ENCODE measurements at places on chromosomes 5 and 9.

DNA sequence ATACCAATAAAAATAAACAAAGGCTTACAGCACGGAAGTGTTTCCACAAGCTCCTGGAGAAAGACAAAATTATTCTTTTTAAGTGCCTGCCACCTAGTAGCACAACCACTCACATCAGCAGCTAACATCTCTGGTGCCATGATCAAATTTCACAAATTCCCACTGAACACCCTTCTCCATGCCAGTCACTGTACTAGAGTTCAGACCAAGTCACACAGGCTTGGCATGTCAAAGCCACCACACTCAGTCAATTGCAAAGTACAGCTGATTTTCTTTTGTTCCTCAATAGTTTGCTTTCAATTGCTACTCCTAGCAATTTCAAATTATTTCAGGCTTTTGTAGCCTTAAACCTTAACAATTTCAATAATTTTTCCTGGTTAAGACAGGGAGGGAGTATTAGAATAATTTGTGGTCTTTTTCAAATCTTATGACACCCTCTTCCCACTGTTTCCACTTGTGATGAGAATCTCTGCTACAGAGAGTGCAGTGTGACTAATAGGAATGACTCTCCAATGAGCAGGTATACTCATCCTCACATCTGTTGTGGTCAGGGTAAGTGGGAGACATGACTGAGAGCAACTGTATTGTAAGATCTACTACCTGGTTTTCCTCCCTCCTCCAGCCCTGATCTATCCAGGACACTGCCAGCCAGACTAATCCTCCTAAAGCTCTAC, 46.2 kb downstream of the RNF145 start:
- DNase-seq, result peak; percentile 46

- DNase-seq, result no peak
Measured at GRCh38 chr5:153358315-153358976, 132.0 kb upstream of the GRIA1 start.

DNA sequence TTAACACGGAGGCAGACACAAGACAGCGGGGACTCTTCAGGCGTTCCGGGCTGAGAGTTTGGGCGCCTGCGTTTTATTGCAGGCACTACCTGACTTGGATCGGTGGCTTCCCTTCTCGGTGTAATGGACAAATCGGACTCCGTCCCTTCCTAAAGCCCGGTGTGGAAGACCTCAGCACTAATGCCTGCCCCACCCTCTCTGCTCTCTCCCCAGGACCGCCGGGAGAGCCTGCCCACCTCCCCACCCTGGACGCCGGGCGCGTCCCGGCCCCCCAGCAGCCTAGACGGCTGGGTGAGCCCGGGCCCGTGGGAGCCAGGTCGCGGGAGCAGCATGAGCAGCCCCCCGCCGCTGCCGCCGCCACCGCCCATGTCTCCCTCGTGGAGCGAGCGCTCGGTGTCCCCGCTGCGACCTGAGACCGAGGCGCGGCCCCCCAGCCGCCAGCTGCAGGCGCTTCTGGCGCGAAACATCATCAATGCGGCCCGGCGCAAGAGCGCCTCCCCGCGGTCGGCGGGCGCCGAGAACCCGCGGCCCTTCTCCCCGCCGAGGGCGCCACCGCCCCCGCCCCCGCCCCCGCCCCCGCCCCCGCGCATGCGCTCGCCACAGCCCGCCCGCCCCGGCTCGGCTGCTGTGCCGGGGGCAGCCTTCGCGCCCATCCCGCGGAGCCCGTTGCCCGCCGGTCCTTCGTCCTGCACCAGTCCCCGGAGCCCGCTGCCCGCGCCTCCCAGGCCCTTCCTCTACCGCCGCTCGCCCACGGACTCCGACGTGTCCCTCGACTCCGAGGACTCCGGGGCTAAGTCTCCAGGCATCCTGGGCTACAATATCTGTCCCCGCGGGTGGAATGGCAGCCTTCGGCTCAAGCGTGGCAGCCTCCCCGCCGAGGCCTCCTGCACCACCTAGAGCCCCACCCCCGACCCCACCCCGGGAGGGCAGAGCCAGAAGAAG, 4.6 kb upstream of the MYOZ3 start:
- peak; percentile 62 for DNase-seq

DNA sequence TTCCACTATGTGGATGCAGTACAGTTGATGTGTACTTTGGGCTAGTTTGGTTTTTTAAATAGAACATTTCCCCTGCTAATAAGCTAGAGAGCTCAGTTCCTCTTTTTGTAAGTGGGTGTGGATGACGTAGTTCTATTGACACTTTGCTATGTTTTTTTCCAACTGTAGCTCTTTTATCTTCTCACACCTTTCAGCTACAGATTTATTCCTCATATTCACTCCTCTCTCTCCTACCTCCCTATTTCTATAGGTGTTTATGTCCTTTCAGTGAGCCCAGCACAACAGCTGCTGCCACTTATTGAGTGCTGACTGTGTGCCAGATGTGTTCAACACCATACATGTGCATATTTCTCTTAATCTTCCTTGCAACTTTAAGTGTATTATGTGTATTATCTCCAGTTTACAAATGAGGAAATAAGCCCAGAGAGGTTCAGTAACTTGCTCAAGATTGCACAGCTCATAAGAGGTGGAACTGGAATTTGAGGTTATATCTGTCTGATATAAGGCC, 215.7 kb downstream of the SEMA6A start:
- DNase-seq, result no peak

DNA sequence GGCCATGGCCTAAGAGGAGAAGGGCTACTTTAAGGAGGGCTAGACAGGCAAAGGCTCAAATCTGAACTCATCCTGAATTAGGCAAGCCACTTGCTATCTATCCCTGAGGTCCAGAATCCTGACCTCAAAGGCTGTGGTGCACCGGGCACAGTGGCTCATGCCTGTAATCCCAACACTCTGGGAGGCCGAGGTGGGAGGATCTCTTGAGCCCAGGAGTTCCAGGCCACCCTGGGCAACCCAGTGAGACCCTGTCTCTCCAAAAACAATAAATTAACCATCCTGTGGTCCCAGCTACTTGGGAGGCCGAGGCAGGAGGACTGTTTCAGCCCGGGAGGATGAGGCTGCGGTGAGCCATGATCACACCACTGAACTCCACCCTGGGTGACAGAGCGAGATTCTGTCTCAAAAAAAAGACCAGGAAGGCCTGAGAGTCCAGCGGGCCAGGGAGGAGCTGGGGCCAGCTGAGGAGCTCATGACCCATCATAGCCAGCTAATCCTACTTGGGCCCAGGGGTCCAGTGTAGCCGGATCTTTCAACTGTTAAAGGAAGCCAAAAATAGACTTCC, 4.0 kb downstream of the NOP16 start:
- DNase-seq, result no peak

- DNase-seq, result no peak
Measured at GRCh38 chr9:110155751-110156150, 52.2 kb downstream of the C9orf152 start.

- no peak for DNase-seq
Measured at GRCh38 chr5:26121338-26121737, 917.0 kb downstream of the CDH9 start.

DNA sequence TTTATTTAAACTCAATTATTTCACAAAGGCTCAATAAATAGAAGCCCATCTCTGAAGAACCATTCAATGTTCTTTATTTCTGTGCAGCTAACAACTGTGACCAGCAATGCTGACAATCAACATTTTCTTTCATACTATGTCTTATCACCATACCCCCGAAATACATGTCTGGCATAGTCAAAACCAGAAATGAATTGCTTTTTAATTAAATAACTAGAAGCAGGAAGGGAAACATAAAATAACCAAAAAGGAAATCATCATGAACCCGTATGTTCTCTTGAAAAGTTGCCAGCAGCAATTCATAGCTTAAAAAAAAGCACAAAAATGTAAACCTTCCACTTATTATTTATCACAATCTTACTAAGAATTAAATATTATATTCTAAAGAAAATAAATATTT, 212.4 kb downstream of the TMEM232 start:
- DNase-seq, result no peak

DNA sequence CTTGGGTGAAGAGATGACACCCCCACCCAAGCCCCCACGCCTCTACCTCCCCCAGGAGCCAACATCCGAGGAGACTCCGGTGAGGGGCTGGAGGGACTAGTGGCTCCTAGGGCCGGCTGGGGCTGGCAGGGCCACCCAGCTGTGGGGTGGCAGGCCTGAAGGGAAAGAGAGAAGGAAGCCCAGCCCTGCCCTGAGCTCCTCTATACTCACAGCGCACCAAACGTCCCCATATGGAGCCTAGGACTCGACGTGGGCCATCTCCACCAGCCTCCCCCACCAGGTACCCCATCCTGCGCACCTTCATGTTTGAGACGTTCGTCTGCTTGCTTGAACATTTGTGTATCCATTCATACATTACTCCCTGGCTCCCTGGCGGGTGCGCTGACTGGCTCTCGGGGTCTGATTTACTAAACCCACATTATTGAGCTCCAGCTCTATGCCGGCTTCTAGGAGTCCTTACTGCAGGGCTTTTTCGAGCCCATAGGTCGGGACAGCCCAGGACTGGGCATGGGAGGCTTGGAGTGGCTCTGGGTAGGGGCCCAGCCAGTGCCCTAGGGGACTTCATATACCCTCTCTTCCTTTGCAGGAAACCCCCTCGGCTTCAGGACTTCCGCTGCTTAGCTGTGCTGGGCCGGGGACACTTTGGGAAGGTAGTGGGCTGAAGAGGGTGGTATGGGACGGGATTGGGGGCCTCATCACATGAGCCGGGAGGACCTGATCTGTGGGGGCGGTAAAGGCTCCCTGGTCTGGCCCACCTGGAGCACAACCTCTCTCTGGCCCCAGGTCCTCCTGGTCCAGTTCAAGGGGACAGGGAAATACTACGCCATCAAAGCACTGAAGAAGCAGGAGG, 9.1 kb downstream of the ZDHHC12 start:
- DNase-seq, result no peak

- DNase-seq, result no peak
Measured at GRCh38 chr5:31364881-31365636, 166.8 kb downstream of the DROSHA start.

GRCh38 chr5:120677481-120677880, 213.4 kb downstream of the PRR16 start:
- no peak for DNase-seq

- DNase-seq, result no peak
Measured at GRCh38 chr5:160926428-160926827, 74.4 kb upstream of the ATP10B start.

DNA sequence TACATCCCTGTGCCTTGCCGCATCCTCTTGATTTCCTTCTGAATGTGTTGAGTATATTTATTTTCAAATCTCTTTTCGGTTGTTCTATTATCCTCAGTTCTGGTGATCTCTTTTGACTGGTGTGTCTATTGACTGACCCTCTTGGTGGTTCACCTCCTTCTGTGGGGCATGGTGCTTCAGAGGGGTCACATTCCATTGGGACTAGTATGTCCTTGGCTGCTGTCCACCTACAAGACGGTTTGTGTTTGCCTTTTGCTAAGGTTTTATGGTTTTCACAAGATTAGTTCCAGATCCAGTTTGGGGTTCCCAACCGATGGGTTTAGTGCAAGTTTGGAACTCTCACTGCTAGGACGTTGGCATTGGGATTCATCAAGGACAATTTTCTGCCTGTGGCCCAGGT, 66.6 kb downstream of the PHF2 start:
- DNase-seq, result no peak

GRCh38 chr9:132383462-132383883, 23.2 kb downstream of the TTF1 start:
- no peak for DNase-seq

GRCh38 chr5:90909101-90909503, 350.5 kb downstream of the ADGRV1 start:
- no peak for DNase-seq

DNA sequence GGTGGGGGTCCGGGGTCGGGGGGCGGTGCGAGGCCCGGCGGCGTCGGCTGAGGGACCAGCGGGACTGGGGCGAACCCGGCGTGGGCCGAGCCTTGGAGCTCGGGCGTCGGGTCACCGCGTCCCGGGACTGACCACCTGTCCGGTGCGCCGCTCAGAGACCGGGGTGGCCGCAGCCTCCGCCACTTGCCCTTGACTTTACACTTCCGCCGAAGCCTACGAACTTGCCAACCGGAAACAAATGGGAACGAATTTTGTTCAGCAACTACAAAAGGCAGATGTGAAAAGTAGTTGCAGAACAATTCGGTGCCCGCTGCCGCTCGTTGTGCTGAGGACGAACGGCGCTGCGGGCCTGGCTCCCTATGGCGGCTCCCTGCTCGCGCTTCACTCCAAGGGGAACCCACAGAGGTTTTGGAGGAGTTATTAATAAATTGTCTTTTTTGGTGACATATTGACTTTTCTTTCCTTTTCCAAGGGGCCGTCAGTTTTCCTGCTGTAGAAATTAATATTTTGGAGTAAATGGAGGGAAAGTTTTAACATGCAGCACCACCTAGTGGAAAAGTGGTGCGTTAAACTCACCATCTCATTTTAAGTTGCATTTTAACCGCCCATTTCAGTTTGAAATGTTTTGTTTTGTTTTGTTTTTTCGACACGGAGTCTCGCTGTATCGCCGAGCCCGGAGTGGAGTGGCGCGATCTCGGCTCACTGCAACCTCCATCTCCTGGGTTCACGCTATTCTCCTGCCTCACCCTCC, 490 bp downstream of the PCBD2 start:
- peak; percentile 63 for DNase-seq

DNA sequence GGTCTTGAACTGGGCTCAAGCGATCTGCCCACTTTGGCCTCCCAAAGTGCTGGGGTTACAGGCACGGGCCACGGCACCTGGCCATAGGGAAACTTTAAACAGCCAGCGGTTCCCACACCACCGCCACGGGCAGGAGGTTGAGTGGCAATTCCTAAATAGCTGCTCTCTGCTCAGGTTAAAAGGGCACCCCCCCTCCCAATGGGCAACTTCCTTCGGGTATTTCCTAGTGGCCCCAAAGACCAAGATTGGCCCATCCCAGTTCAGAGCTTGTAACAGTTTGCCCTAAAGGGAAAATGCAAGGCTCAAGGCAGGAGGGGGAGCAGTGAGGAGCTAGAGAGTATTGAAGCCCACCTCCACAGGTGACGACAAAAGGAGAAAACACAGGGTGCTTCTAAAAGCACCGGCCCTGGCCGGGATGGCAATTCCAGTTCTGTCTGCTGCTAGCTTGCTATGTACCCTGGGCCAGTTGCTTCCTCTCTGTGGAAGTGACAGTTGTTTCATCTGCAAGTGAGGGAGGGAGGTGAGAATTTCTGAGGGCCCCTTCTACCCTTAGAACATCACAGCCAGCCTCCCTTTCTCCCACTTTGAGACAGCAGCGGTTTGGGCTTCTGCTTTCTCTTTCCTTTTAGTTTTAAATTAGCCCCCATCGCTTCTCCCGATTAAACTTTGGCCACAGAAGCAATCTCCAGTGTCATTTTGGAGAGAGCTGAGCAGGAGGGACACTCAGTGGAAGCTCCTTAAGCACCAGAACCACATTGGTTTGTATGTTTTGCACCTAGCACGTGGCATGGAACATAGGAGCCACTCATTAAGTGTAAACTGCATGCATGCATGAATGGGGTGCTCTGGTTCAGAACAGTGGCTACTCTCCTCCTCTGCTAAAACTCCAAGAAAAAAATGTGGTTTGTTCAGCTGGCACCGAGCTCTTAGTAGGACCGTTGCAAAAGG, 17.3 kb upstream of the TNIP1 start:
- peak; percentile 42 for DNase-seq
